Dermis blood vessel endothelial cell (primary cell): ENCODE measurements at places on chromosomes 11 and 22. TPM values are rescaled to one million over a fixed set of nuclear protein-coding genes. Genes with fewer than 3 reads are reported as not detected.

OR10D3 gene
- not detected in 2 replicates for total RNA-seq

MMP27 gene
- not detected in 2 replicates for total RNA-seq

SLC25A18 gene
- not detected in 2 replicates for total RNA-seq

BACE1 gene
- 7.1 and 17.0 TPM in 2 replicates for total RNA-seq

TCN1 gene
- 0.17 TPM in 1 of 2 replicates, not detected in the other for total RNA-seq

C22orf42 gene
- not detected in 2 replicates for total RNA-seq
